ENCODE measurements at places on chromosomes 12 and 14.

- H3K27ac ChIP-seq = no peak overlapping the region
- no peak overlapping the region for H3K4me3 ChIP-seq
- DNase-seq = no peak
- H3K27me3 ChIP-seq = no peaks in the 10 kb centered on the region
These were observed 34.8 kb upstream of the INSM2 start for GRCh38 chr14:35499180-35499579.

DNA sequence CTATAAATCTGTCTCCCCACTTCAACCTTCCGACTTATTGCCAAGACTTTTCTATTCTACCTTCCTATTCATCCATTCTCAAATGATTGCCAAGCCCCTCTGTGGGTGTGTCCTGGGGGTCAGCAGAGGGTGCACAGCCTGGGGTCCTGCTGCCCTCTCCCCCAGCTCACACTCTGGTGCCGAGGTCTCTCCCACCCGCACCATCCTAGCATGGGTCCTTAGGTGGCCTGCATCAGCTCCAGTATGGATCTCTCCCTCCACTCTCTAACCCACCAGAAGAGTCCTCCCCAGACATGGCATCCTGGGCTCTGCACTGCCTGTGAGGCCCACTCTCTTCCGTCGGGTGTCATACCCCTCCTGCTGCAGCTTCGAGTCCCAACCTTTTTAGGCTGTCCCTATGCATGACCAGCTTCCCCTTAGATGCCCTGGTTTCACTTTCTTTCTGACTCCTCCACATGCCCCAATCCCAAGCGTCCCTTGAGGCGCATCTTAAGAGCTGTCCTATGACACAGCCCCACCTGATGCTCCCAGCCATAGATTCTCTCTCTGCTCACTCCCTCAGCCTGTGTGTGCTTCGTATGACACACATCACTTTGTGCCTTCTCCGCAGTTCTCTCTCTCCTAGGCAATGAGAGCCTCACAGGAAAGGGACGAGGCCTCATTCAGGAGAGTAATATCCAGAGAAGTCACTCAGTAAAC lies 43.9 kb downstream of the GIT2 start:
- no peak for DNase-seq
- no peaks in the 10 kb centered on the region for H3K27me3 ChIP-seq
- peak overlapping the region; percentile 8 for H3K4me3 ChIP-seq
- H3K4me1 ChIP-seq = peaks cover 56% of the 10 kb centered on the region
- peak overlapping the region; percentile 95 for H3K27ac ChIP-seq

DNA sequence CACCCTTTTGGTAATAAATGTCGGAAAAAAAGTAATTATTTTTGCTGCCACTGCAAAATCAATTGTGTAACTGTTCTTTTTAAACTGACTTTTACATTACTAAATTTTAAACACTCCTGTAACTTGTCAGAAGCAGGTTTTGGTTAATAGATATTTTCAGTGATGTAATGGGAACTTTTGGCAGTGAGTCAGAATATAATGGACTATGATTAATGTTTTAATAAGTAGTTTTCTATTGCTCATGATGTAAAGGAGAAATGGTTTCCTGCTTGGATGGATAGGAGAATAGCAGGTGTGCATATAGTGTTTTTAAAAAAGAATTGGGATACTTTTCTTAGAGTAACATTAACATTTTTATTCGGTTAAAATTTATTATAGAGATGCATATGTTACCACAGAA lies 58.8 kb downstream of the TRMT5 start:
- H3K27ac ChIP-seq = no peak overlapping the region
- H3K27me3 ChIP-seq = no peaks in the 10 kb centered on the region
- H3K36me3 ChIP-seq = no peaks in the 10 kb centered on the region
- no peaks in the 10 kb centered on the region for H3K4me1 ChIP-seq

DNA sequence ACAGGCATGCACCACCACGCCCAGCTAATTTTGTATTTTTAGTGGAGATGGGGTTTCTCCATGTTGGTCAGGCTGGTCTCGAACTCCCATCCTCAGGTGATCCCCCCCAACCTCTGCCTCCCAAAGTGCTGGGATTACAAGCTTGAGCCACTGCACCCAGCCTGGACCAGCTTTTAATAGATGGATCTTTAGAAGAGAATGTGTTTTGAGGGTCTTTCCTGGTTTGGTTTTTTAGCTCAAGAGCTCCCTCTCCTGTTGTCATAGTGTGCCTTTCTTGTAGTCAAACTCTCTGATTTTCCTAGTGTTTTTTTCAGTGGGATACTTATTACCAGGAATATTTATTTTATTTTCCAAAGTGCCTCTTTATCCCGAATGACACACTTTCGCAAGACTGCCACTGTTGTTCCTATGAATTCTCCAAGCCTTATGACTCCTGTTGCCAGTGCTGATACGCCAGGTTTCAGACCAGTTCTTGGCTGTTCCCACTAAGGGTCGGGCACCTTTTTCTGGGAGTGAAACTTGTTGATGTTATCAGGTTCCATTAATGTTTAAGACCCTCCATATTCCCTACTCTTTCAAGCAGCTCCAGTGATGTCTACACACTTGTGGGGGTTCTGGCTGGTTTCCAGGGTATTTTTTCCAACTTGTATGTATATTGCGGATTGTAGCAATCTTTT lies 31.5 kb upstream of the LIMA1 start:
- no peak overlapping the region for H3K27ac ChIP-seq
- peak; percentile 30 for DNase-seq
- H3K4me3 ChIP-seq = no peak overlapping the region
- H3K4me1 ChIP-seq = no peaks in the 10 kb centered on the region
- H3K27me3 ChIP-seq = no peaks in the 10 kb centered on the region

- H3K4me3 ChIP-seq = no peak overlapping the region
- DNase-seq = no peak
- peaks cover 5% of the 10 kb centered on the region for H3K4me1 ChIP-seq
These were observed 384.5 kb upstream of the DCN start for GRCh38 chr12:91567100-91567485.

GRCh38 chr14:95489214-95490137 lies 27.0 kb downstream of the SYNE3 start:
- H3K4me1 ChIP-seq = no peaks in the 10 kb centered on the region
- H3K27me3 ChIP-seq = no peaks in the 10 kb centered on the region
- no peaks in the 10 kb centered on the region for H3K36me3 ChIP-seq
- DNase-seq = no peak
- no peak overlapping the region for H3K4me3 ChIP-seq

DNA sequence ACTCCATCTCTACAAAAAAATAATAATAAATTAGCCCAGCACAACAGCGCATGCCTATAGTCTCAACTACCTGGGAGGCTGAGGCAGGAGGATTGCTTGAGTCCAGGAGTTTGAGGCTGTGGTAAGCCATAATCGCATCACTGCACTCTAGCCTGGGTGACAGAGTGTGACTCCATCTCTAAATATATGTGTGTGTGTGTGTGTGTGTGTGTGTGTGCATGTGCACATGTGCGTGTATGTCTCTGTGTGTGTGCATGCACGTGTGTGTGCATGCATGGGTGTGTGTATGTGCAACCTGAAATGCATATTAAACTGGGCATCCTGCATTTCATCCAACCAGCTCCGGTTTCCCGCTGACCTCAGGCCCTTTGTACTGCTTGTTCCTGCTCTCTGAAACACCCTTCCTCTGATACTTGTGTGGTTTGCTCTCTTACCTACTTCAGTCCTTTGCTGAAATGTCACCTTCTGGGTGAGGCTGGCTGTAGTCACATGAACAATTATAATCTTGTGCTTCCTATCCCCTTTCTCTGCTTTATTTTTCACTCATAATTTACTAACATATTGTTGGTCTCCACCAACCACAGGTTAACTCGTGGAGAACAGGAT lies 46.9 kb downstream of the PHLDA1 start:
- H3K4me1 ChIP-seq = peaks cover 7% of the 10 kb centered on the region
- no peak overlapping the region for H3K4me3 ChIP-seq
- no peak for DNase-seq
- no peaks in the 10 kb centered on the region for H3K36me3 ChIP-seq
- no peaks in the 10 kb centered on the region for H3K27me3 ChIP-seq

DNA sequence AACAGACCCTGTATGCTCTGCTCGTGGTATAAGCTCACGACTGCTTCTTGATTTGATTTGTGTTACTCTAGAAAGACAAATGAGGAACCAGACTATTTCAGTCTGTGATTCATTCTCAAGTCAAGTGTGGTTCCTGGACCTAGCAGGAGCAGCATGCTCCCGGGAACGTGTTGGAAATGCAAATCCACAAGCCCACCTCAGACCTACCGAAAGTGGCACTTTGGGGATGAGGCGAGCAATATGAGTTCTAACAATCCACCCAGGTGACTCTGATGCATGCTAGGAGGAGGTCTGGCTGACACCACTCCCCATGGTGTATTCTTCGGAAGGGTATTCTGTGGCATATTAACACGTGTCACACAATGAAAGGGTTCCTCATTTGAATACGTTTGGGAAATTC lies 59.5 kb upstream of the TMX1 start:
- H3K36me3 ChIP-seq = no peaks in the 10 kb centered on the region
- DNase-seq = no peak
- no peak overlapping the region for H3K4me3 ChIP-seq
- H3K4me1 ChIP-seq = no peaks in the 10 kb centered on the region
- no peak overlapping the region for H3K27ac ChIP-seq
- H3K27me3 ChIP-seq = peaks cover 16% of the 10 kb centered on the region

All from astrocyte (in vitro differentiated cells and primary cell).